ENCODE measurements at places on chromosomes 5 and 9. TPM values are rescaled to one million over a fixed set of nuclear protein-coding genes. Genes with fewer than 3 reads are reported as not detected.

DNA sequence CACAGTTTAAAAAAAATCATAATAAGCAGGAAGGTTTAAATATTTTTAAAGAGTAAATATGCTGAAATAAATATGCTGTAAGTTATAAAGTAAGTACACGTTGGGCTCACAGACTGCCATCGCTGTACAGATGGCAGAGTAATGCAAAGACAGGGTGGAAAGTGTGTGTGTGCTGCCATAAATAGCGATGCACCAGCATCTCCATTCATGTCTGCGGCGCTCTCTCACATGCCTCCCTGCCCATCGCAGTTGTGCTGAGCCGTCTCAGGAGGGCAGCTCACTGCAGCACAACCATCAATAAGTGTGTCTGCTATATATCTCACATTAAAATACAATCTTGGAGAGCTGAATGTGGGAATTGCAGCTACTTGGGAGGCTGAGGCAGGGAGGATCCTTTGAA, 14.3 kb downstream of the MOCS2 start:
- DNase-seq, result no peak

DNA sequence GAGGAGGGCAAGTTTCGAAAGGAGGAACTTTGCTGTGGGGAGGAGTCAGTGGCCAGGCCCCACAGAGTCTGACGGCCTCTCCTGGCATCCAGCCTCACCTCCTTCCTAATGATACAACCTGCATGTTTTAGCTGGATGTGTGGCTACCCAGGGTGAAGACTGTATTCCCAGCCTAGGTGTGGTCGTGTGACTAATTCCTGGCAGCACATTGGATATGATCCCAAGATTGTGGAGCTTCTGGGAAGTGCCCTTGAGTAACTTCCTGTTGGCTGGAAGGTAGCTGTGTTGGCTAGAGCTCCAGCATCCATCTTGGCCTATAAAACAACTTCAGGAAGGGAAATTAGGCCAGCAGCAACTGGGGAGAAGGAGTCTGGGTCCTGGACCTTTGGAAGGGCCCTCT, 19.0 kb upstream of the LPCAT1 start:
- DNase-seq, result peak; percentile 71

- no peak for DNase-seq
Measured at GRCh38 chr5:143052967-143053682, 282.9 kb downstream of the ARHGAP26 start.

Gene PLCXD3
- under 0.01 TPM for total RNA-seq

GRCh38 chr9:70053864-70054263, 10.2 kb downstream of the MAMDC2 start:
- peak; percentile 73 for DNase-seq

- peak; percentile 43 for DNase-seq
Measured at GRCh38 chr9:94931740-94932139, 205.2 kb downstream of the AOPEP start.

DNA sequence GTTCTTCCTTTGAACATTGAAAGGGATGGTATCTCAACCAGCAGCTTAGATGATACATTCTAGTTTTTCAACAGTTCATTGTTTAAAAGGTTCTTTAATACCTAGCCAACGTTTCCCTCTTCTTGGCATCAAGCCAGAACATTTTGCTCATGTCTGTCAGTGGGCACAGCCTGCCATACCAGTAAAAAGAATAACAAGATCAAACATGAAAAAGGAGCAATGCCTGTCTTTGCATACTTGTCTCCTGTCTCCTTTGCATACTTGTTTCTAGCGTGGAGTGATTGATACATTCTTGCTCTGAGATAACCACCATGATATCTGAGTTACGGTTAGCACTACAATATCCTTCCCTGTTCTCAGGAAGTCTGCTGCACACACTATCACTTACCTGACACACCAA, 248.6 kb upstream of the DAPK1 start:
- no peak for DNase-seq

GRCh38 chr5:152634586-152634985, 229.5 kb upstream of the NMUR2 start:
- no peak for DNase-seq

Gene CCDC192
- not detected for total RNA-seq

DNA sequence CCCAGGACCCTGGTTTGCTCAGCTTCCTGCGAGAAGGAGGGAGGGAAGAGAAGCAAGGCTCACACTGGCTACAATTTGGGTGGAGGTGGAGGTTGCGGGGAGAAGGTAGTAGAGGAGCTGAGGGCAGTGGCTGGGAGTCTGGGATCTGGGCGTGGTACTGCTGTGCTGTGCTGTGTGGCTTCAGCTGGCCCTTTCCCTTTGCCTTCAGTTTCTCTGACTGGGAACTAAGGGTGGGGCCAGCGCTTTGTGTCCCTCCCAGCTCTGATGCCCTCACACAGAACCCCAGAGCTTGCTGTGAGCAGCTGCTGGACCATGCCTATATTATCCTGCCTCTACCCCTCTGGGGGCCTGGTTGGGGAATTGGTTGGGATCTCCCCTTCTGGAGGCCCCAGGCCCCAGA, 60.9 kb downstream of the RGS3 start:
- DNase-seq, result no peak

- DNase-seq, result peak; percentile 35
Measured at GRCh38 chr5:141493500-141494422, 4.9 kb downstream of the PCDHGC5 start.

DNA sequence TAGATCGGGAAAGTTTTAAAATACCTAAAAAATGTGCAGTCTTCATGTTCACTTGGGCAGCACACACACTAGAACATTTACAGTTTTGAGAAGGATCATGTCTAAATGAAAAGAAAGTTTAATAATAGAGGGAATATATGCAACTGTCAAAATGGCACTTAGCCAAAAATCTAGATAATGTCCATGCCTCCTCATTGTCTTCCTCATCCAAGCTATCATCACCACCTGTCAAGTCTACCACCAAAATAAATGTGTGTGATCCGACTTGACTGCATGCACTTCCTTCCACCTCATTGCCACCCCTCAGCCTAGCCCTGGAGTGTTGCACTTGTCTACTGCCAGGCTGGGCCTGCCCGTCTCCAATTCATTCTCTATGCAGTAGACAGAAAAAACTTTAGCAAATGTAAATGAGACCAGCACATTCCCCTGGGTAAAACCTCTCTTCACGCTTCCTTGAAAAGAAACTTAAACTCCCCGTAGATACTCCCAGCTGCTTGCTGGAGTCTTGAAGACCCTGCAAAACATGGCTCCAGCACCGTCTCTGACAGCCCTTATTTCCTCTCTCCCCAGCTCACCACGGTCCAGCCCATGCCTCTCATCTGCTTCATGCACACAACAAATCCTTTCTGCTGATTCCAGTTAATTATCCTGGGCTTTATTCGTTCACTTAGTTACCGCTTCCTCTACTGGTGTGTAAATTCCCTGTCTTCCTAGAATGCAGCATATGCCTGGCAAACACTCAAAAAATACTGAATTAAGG, 66.9 kb downstream of the FANCC start:
- DNase-seq, result no peak

DNA sequence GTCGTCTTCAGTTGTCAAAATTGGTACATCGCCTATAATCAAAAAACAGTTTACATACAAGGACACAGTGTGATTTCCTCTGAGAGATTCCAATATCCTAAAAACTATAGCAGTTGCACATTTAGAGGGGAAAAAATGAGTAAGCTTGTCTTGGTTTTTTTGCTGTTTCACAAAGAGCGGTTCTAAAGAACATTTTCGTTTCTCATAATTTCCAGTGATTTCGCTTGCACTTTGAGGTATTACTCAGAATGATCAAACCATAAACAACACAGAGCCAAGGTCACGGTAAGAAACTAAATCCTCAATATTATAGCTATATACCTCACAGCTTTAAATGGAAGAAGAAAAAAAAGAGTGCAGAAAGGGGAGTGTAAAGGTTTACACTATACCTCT, 861 bp downstream of the MTX3 start:
- no peak for DNase-seq

Gene PCDHGC5
- total RNA-seq, result 0.06 TPM

GRCh38 chr5:116329503-116329902, 244.7 kb downstream of the COMMD10 start:
- DNase-seq, result no peak

Gene TMEM167A
- 197 TPM for total RNA-seq

GRCh38 chr9:95091601-95092261, 225.8 kb downstream of the FANCC start:
- peak; percentile 84 for DNase-seq

Gene SLC6A7
- total RNA-seq, result 0.06 TPM

- DNase-seq, result no peak
Measured at GRCh38 chr5:149326611-149327010, 18.7 kb upstream of the GRPEL2 start.

DNA sequence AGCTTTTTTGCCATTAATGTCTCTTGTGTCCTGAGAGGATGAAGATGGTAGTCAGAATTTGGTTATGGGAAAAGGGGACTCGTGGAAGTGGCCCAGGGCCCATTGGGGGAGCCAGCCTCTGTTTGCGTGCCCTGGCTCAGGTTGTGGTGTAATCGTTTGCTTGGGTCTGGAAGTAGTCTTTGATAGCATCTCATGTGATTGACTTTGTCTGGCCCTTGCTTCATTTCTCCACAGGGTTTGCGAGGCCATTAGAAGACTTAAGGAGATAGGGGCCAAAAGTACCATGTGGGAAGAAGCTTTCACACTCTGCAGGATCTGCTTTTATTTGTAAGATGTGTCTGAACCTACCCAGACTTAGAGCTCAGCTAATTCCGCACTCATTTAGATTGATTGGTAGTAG, 114.5 kb downstream of the FGF1 start:
- DNase-seq, result no peak

Gene KIF27
- total RNA-seq, result 2.7 TPM

DNA sequence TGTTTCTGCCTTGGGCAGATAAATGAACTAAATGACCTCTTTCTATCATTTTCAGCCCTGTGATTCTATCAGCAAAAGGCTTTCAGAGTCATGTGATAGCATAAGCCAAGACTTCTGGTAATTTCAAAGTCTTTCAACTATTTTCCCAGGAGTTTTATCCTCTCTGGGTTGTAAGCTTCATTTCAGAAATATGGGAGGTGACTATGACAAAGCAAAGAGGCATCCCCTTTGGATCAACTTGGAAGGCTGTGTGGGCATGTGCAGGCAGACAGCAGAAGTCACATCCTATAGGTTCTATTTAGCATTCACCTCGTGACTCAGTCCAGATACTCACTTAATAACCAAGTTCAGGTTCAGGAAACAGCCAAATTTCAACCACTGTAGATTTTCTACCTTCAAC, 149.0 kb upstream of the FST start:
- DNase-seq, result no peak

Measured in Daoy (cell line).